ENCODE measurements at places on chromosomes 5 and 9.

GRCh38 chr9:75063556-75064305 is 24.2 kb downstream of the NMRK1 start:
- no peak for DNase-seq

DNA sequence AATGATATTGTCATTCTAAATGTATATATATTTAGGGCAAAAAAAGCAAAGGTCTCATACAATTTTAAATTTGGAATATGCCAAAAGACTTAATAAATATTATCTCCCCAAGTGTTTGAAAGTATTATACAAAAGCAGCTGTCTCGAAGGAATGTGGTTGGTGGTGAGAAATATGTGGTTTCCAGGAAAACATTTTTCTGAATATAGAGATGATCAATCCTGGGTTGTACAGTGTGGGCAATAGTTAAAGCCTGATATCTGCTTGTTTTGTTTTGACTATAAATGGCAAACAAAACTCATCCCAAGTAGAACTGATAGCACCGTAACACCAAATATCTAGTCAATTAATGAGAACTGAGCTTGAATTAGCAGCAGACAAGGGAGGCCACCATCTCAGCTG is 391.8 kb upstream of the CD180 start:
- DNase-seq, result no peak

DNA sequence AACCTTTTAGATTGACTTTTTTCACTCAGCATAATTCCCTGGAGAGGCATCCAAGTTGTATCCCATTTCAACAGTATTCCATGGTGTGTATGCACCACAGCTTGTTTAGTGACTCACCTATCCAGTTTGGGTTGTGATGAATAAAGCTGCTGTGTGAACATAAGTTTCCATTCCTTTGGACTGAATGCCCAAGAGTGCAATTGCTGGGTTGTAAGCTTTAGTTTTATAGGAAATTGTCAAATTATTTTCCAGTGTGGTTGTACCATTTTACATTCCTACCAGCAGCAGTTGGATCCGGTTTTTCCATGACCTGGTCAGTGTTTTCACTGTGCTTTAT is 60.9 kb upstream of the TMED7 start:
- DNase-seq, result no peak

DNA sequence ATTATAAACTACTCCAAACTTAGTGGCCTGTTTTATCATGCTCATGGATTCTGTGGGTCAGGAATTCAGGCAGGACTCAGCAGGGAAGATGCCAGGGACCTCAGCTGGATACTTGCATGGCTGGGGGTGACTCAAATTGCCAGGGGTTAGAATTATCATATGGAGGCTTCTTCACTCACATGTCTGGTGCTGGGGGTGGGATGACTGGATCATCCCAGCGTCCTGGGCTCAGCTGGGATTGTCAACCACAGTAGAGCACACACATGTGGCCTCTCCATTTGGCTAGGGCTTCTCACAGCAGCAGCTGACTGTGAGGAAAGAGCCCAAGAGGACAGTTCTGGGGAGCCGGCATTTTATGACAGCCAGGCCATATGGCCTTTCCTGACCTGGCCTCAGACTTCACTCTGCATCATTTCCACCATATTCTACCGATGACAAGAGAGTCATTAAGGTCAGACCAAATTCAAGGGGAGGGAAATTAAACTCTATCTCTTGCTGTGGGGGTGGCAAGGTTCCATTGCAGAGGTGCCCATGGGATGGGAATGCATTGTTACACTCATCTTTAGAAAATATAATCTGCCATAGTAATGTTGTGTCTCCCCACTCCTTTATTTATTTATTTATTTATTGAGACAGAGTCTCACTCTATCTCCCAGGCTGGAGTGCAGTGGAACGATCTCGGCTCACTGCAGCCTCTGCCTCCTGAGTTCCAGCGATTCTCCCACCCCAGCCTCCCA is 5.2 kb upstream of the GRK6 start:
- no peak for DNase-seq

- DNase-seq, result no peak
Observed at GRCh38 chr5:159184858-159185381, 24.4 kb downstream of the RNF145 start.
